ENCODE measurements at places on chromosomes 2 and 18.

GRCh38 chr18:73646772-73647171 lies 500.9 kb downstream of the FBXO15 start:
- no peak for DNase-seq

DNA sequence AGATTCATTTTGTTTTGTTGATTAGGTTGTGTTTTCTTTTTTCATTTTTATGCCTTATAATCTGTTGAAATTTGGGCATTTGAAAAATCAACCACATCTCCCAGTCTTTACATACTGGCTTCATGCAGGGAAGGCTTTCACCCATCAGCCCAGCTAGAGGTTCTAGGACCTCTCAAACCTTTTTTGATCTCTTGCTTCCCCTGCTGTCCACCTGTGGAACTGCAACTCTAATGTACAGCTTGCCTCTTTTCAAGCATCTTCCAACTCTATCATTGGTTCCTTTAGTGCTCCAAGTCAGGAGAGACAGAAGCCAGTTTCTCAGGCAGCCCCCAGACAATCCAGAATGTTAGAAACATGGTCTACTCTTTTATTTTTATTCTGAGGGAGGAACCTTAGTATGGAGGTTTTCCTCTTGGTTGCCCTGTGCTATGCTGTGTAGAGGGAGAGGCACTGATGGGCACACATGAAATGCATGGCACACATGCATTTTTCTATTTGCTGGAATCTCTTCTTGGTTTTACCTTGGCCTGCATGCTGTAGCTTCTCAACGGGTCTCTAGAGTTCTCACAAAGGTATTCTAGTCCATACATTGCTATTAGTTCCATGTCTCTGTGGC lies 107.2 kb upstream of the L3MBTL4 start:
- peak; percentile 70 for DNase-seq

- DNase-seq, result peak; percentile 81
These were observed 29.8 kb downstream of the BABAM2 start for GRCh38 chr2:27920148-27920885.

GRCh38 chr2:235008584-235009044 lies 56.8 kb downstream of the SH3BP4 start:
- no peak for DNase-seq

GRCh38 chr2:9212010-9212635 lies 5.5 kb downstream of the ASAP2 start:
- DNase-seq, result no peak

All from hematopoietic multipotent progenitor cell treated with erythropoietin and hydrocortisone succinate and interleukin-3 and kit ligand, for 4 days (in vitro differentiated cells).